ENCODE measurements at places on chromosomes 5 and 9.

DNA sequence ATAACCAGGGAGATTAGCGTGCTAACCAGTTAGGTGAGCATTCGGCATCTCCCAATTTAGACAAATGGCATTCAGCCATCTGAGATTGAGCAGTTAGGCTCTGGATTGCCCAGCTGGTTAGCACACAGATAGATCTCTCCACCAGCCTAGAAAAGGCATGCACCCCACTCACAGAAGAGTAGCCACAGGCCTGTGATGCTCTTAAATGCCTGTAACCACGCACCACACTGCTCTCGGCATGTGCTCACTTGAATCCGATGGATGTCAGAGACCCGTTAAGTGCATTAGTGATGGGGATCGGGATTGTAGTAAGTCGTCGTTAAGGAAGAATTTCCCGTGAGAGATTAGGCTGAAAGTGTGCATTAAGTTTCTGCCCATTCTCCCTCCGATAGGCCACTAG lies 23.0 kb downstream of the MARCHF6 start:
- no peak for DNase-seq

GRCh38 chr9:18393340-18394130 lies 80.4 kb upstream of the ADAMTSL1 start:
- DNase-seq = peak; percentile 18

- DNase-seq = no peak
Observed at GRCh38 chr5:82156874-82157273, 121.3 kb downstream of the RPS23 start.

DNA sequence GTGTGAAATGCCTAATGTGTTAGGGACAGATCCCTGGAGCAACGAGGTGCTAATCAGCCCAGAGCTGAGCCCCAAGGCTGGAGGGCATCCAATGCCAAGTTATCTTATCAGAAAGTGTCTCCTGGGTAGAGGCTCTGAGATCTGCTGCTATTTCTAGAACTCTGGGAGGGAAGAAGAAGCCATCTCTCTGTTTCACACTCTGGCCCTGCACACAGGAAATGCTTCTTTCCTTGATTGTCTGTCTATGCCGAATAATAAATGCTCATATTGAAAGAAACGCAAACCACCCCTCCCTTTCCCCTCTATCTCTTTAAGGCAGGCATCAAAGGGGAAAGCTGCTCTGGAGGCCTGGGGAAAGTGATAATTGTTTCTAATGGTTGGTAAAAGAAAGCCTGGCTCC lies 166.7 kb downstream of the PAPPA start:
- DNase-seq = no peak

- DNase-seq = no peak
Observed at GRCh38 chr9:114696814-114697544, 15.0 kb upstream of the TEX48 start.

DNA sequence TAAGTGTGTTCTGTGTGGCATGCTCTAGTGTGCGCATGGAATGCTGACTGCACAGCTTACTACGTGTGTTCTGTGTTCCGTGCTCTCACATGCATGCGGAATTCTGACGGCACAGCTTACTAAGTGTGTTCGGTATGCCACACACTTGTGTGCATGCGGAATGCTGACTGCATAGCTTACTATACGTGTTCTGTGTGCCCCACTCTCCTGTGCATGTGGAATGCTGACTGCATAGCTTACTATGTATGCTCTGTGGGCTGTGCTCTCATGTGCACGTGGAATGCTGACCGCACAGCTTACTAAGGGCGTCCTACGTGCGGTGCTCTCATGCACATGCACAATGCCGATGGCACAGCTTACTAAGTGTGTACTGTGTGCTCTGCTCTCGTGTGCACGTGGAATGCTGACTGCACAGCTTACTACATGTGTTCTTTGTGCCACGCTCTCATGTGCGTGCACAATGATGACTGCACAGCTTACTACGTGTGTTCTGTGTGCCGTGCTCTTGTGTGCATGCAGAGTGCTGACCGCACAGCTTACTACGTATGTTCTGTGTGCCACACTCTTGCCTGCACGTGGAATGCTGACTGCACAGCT lies 548.9 kb downstream of the IRX1 start:
- DNase-seq = peak; percentile 2

DNA sequence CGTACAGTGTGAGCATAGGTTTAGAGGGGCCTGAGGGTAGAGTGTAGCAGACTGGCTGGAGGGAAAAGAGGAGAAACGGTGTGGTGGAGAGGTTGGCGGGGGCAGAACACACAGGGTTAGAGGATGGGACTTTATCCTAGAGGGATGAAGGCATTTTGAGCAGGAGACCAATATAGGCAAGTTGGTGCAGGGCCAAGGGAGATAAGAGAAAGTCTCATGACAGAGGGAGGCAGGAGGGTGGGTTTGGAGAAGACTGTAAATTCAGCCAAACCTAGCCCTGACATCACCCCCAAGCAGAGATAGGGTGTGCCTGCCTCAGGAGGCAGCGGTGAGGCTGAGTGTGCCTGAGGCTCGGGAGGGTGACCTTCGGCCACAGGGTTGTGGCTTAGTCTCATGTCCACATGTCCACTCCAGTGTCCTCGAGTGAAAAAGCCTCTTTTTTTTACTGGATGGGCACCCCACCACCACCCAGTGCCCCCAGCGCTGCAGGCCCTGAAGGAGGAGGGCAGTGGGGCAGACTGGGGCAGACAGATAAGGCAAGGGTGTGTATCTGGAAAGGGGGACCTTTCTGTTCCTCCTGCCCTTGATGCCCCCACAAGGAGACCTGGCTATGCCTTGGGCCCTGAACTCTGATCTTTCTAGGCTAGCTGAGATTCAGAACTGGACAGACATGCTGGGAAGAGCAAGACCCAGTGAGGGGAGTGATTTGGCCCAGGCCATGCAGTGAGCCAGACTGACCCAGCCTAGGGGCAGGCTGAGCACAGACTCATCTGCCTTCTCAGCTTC lies 108.7 kb downstream of the RGS3 start:
- no peak for DNase-seq

GRCh38 chr9:3820643-3821042 lies 294.8 kb upstream of the RFX3 start:
- no peak for DNase-seq

GRCh38 chr5:80064124-80064523 lies 29.0 kb downstream of the THBS4 start:
- no peak for DNase-seq

DNA sequence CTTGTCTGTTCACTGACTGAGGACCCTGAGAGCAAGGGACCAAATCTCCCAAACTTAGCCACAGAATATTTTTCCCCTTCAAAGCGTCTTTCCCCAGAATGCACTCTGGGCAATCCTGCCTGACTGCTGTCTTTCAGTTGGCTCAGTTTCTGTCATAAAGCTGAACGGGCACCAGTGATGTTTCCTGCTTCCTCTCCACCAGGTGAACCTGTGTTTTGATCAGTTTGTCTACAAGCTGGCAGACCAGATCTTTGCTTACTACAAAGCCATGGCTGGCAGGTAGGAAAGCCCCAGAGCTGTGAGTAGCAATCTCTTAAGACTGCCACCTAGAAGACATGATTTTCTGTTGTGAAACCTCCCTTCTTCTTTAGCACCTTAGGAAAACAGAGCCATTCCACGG lies 61.8 kb downstream of the CYFIP2 start:
- no peak for DNase-seq

GRCh38 chr9:81656004-81656403 lies 33.3 kb downstream of the TLE1 start:
- DNase-seq = no peak

DNA sequence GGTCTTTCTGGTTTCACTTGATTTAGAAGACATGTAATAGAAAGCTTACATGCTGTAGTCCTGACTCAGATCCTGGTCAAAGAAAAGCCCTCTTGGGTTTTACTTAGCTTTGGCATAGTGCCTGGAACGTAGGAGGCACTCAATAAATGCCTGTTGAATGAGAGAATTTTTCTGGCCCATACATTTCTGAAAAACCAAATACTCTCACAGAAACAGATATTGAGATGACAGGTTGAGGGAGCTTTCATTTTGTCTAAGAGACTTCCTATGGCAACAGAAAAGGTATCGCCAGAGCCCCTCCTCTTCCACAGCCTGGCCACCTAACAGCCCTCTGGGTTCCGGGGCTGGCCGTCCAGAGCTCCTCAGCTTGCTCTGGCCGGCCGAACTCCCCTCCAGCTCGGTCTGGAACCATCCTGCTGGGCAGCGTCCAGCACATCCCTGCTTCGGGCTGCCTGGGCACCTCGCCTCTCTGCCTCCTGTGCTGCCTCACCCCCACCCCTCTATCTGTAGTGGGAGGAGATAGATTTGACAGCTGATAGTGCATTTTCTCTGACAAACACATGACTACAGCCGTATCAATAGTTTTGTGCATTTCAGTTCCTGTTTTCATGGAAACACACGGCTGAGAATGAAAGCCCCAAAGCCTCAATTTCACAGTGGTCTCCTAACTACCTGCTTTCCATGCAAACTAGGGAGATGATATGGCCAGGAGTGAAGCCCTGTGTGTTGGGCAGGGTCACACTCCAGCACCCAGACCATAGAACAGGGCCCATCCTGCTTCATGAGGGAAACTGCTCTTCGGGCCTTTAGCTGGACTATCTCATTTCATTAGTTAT lies 1.1 kb downstream of the IL4 start:
- peak; percentile 88 for DNase-seq

DNA sequence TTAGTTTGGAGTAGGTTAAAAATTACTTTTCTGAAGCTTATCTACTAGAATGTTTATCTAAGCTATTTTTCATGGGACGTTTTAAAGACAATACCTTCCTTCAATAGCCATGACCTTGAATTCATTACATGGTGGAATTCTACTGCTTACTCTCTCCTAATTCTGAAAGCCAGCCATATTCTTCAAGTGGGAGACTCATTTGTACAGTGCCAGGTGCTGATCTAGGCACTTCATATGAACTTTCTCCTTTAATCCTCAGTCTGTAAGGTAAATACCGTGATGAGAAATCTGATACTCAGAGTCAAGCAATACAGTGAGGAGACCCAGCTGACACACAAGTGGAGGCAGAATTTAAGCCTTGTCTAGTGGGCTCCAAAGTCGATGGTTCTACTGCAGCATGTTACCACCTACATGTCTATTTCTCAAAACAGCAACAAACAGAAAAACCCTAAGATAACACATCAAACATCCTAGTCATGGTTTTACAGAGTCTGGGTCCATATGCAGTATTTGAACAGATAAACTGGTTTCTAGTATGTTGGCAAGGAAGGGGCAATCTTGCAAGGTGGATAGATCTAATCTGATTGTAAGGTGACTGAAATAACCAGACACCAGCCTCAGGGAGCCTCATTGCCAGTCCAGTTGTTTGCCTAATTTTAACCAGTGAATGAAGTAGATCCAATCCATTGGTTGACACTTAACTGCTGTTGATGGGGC lies 243.7 kb downstream of the PIK3R1 start:
- DNase-seq = no peak

GRCh38 chr9:136122425-136123383 lies 4.0 kb upstream of the TMEM250 start:
- DNase-seq = peak; percentile 70

- DNase-seq = no peak
Observed at GRCh38 chr5:14241141-14241540, 98.0 kb downstream of the TRIO start.

DNA sequence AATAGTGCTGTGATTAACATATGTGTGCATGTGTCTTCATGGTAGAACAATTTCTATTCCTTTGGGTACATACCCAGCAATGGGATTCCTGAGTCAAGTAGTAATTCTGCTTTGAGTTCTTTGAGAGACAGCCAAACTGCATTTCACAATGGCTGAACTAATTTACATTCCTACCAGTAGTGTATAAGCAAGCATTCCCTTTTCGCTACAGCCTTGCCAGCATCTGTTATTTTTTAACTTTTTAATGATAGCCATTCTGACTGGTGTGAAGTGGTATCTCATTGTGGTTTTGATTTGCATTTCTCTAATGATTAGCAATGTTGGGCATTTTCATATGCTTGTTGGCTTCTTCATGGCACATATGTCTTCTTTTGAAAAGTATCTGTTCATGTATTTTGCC lies 308.5 kb downstream of the ARRDC3 start:
- DNase-seq = peak; percentile 90

- DNase-seq = no peak
Observed at GRCh38 chr5:8270246-8270645, 401.3 kb downstream of the MTRR start.

DNA sequence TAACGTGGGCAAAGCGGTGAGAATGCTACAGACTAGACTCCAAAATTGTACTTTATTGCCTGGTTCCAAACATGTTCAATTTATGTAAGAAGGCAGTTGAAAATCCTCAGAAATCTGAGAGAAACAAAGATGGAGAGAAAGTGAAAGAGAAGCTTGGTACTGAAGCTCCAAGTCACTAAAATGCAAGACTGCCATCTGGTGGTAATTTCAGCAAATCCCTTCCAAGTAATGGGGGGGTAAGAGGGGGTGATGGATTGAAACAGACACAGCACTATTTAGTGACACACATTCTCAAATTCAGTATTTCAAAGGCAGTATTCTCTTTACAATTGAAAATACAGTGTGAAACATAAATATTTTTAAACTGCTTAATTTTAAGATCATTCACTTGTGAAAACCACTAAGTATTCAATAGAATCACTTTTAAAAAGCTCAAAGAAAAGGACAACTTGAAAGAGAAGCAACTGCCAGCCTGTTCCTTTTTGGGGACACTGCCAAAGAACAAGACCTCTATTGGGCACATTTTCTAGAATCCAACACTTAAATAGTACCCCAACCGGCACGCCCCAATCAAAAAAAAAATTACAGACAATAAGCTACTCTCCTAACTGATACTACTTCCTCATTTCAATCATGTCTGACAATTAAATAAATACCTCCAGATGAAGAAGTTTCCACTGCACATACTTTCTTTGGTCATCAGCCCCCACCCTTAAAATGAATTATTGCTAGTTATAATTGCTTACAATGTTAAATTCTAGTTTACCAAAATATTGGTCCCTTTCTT lies 131.5 kb downstream of the AGTPBP1 start:
- DNase-seq = peak; percentile 24

- no peak for DNase-seq
Observed at GRCh38 chr5:32538031-32538547, 47.3 kb upstream of the SUB1 start.

DNA sequence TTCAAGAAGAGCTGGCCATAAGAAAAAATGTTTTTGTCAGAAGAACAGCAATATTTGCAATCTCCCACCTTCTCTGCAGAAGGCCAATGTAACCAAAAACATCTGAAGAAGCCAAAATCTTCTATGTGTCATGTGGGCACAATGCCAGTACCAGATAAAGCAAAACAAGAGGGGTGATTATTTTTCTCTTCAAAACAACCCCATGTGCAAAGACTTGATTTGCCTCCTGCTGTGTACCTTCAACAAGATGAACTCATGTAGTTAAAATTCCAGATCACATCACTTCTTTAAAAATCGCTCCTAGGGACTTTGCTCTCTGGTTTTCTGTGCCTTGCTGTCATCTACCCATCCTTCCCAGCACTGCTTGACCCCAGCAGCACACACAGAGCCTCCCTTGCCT lies 134.0 kb upstream of the MAP3K1 start:
- DNase-seq = no peak

GRCh38 chr9:75019022-75019421 lies 9.1 kb downstream of the CARNMT1 start:
- DNase-seq = no peak

Measured in trophoblast cell (in vitro differentiated cells and primary cell).